ENCODE measurements at places on chromosomes 12 and 14.

DNA sequence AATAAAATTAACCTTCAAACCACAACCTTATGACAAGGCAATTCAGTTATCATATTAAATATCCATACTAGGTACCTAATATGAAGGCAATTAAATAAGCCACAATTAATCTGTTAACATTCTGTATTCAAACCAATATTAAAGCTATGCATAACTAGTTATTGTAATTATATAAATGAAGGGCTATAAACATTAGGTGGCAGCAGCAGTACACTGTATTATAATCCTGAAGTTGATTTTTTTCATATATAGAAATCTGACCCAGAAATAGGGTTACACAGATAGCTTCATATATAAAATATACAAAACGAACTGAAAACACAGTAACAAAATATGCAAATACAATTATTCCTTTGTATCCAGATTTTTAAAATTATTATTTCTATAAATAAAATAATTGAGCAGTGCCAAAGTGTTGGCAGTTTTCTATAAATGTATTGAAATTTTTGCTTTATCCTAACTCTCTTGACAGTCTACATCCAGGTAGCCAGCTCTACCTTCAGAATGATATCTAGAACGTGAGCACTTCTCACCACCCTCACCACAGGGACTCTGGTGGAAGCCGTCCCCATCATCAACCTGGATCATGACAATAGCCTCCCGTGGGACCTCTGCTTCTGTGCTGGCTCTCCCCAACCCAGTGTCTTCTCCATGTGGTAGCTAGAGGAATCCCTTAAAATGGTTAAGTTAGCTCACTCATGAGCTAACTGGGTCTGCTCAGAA, 136.2 kb downstream of the MED13L start:
- no peak for DNase-seq

- no peak for DNase-seq
Measured at GRCh38 chr14:88753873-88754272, 38.9 kb downstream of the EML5 start.

DNA sequence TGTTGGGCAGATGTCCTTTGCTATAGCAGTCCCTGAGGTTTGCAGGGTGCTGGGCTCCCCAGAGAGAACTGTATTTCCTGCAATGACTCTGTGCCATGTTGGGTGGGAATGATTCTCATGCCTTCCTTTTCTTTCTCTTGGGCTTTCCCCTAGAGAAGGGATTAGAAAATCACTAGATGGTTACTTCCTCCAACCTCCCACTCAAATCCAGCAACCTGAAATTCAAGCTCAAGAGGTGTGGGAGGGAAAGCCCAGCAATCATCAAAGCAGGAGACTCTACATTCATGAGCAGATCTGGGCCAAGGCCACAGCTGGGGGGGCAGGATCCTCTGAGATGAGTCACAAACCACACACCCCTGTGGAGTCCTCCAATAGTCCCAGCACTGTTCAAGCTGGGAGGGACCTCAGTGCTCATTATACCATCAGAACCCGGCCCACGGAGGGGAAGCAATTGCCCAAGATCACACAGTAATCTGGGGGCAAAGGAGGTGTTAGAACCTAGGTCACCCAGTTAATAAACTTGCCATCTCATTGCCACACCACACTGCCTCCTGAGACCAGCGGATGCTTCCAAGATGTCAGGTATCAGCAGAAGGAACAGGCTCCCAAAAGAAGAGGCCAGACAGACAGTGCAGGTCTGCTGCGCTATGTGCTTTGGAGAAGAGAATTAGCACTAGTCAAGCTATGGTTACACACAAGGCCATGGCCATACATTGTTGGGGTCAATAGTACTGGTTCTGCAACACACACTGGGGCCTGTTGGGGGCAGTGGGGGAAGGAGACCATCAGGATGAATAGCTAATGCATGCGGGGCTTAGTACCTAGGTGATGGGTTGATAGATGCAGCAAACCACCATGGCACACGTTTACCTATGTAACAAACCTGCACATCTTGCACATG, 65.7 kb downstream of the TTC9 start:
- peak; percentile 68 for DNase-seq

- no peak for DNase-seq
Measured at GRCh38 chr12:42002563-42002962, 142.1 kb downstream of the GXYLT1 start.

- no peak for DNase-seq
Measured at GRCh38 chr12:113191227-113191626, 5.7 kb downstream of the RITA1 start.

DNA sequence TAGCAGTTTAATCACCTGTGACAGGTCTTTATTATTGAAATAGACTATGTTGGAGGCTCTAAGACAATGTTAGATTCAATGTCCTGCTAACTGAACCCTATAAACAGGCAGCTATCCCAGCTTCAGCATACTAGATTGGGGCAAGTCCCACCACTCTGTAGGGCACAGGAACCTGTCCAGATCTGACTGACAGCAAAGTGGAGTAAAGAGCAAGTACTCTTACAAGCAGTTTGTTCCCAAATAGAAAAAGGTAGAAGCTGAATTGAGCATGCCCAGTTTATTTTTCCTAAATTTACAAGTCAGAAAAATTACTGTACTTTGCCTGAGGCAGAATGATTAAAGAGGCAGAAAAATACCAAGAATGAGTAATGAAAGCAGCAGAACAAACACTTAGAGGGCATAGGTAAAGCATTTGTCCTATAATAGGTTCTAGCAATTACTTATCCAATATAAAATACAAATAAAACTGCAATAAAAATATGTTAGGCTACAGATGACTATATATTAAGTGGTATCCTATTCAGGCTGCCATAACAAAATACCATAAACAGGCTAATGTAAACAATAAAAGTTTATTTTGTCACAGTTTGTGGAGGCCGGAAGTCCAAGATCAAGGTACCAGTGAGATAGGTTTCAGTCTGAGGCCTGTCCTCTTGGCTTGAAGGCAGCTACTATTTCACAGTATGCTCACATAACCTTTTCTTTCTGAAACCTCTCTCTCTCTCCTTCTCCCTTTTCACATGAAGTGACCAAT, 868.2 kb downstream of the C12orf50 start:
- no peak for DNase-seq

- no peak for DNase-seq
Measured at GRCh38 chr14:70662080-70662479, 20.4 kb downstream of the TTC9 start.

DNA sequence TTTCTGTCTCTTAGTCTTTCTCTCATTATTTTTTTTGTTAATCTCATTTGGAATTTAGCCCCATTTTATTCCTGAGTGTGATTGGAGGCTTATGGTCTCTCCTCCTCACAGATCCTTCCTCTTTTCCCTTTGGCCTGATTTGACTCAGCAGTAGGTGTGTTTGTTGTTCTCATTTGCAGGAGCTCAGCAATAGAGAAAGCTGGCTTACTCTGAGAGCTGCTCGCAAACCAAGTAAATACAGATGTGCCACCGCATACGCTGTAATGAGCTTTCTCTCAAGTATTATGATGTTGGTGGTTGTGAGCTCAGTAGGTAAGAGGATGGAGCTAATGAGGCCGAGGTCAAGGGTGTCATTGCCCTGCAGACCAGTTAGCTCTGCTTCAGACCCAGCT, 206.5 kb downstream of the ETV6 start:
- no peak for DNase-seq

DNA sequence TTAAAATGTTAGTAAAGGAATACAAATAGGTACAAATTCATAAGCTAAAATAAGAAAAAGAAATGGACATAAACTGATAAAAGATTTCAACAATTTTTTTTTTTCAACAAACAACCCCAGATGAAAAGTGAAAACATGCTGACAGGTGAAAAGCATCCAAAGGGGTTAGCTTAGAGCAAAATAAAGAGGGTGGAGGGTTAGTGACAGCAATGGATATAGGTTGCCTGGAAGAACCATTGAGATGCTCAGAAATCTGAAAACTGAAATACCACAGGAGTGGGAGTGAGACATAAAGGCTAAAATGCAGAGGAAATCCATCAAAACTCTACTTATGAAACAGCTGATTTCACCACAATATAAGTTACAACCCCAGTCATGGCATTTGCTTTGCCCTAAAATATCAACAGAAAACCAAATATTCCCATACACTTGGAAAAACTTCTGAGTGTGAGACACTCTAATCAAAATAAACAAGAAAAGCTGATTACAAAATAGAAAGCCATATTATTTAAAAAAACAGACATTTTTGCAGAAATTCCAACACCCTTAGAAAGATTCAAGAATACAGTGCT, 136.3 kb upstream of the PLEKHG7 start:
- no peak for DNase-seq

GRCh38 chr14:79568594-79568993, 642.7 kb downstream of the DIO2 start:
- no peak for DNase-seq

DNA sequence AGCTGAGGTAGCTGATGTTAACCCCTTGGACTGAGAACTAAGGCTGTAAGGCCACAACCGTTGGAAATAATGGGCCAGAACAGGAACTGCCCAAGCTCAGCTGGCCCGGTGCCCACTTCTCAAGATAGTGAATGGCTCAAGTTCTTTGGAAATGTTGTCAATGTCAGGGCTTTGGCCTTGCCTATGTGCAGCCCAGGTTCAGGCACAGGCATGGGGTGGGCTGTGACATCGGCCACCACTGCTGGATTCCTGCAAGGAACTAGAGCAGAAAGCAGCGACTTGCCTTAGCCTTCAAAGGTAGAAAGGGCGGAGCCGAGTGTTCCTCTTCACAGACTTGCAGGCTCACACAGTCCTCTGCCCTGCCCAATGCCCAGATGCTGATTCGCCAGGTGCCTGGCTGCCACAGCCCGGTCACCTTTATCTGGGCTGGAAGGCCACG, 291.2 kb downstream of the ZFP36L1 start:
- no peak for DNase-seq

DNA sequence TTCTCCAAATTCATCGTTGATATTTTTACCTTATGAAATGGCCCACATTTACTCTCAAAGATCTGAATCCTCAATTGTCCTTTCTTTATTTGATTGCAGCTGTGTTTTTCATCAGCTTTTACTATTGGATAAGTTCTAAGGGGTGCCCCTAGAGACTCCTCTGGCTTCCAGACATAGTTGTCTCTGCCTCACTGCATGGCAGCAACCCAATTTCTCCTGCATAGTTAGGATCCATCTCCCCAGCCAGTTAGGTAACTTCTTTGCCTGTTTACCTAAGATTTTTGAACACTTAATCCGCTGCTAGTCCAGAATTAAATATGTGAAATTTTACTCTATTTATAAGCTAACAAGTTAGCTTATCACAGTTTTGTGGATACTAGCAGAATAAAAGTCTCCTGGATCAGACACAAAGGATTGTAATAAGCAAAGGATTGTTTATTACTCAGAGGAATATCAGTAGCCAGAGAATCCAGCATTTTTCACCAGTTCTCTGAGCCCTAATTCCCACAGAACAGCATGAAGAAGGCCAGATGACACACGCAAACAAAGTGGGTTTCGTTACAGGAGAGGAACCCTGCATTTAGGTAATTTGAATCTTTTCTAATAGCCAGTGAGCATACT, 101.1 kb downstream of the BBS10 start:
- peak; percentile 85 for DNase-seq

- DNase-seq: peak; percentile 42
Measured at GRCh38 chr12:96814200-96814599, 92.9 kb upstream of the NEDD1 start.

DNA sequence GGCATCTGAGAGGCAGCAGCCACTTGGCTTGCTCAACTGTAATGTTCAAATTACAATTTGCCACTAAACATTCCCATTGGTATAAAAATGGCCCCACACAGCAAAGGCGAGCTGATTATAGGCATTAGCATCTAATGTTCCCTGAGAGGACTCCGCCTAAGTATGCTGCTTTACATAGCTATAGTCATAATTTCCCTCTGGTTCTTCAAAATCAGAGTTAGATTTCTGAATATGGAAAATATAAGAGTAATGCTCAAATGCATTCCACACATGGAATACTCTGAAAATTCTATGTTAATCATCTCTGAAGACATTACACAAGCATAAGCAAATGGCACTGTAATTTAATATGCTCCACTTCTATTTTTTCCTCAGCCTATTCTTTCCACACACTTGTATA, 83.7 kb upstream of the BTG1 start:
- no peak for DNase-seq

- no peak for DNase-seq
Measured at GRCh38 chr14:61812347-61813095, 50.3 kb downstream of the SNAPC1 start.

- DNase-seq: no peak
Measured at GRCh38 chr12:119666226-119666795, 1.6 kb upstream of the PRKAB1 start.

DNA sequence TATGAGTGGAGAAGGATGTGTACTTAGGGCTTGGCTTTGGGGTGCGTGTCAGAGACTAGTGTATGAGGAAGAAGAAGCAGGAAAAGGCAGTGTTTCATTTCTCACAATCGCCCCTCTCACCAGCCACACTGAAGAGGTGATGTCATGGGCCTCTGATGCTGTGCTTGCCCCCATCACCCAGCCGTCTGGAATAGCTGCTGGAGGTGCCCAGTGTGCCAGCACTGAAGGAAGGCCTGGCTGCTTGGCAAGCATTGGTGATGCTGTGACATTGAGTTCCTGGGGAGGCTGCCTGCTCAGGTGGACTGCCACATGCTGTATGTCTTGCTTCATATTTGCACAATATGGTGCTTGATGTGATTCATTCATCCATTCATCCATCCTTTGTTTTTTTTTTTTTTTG, 56.2 kb downstream of the CRADD start:
- no peak for DNase-seq

All from fibroblast of upper back skin (primary cell).